ENCODE measurements at places on chromosomes 16 and 17.

GRCh38 chr17:40086150-40087044, 14.0 kb downstream of the NR1D1 start:
- DNase-seq, result peak; percentile 72

GRCh38 chr16:75267631-75268264, 16.3 kb upstream of the BCAR1 start:
- no peak for DNase-seq

- no peak for DNase-seq
These were observed 22.3 kb downstream of the ADGRG5 start for GRCh38 chr16:57564571-57565270.

DNA sequence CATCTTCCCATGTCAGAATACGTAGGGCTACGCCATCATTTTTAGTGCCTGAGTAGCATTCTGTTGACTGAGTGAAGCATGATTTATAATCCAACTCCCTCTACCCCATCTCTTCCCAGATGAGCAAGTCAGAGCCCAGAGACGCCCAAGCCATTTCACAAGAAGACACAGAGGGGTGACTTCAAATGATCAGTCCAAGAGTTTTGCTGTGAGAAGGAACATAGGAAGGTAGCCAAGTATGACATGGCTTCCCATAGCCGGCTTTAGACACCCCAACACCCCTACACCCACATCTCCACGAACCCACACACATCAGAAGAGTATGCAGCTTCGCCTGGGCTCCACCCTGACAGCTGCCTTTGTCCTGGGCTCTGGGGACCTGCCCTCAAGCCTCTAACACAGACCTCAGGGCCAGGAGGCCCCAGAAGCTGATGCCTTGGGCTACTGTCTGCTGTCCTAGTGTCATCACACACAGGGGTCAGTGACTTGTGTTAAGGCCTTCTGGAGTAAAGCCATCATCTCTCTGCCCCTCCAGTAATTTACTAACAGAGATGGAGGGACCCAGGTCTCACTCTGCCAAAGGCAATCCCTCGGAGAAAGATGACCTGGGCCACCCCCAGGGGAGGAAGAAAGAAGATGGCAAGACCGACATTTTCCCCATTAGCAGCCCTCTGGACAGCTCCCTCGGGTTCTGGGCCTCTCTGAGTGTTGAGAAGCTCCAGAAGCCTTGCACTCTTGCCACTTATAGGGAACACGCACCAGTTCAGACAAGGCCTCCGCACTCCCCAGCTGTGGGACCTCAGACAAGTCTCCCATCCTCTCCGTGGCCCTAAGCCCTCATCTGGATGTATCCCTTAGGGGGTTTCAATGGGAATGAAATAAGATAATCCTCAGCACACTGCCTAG, 38.7 kb upstream of the MRPS23 start:
- no peak for DNase-seq

- peak; percentile 51 for DNase-seq
These were observed 6.7 kb downstream of the CAMTA2 start for GRCh38 chr17:4980644-4981216.

- no peak for DNase-seq
These were observed 33.2 kb downstream of the UBE2O start for GRCh38 chr17:76419576-76420260.

GRCh38 chr16:11224096-11224893, 31.7 kb downstream of the SOCS1 start:
- DNase-seq, result peak; percentile 86

DNA sequence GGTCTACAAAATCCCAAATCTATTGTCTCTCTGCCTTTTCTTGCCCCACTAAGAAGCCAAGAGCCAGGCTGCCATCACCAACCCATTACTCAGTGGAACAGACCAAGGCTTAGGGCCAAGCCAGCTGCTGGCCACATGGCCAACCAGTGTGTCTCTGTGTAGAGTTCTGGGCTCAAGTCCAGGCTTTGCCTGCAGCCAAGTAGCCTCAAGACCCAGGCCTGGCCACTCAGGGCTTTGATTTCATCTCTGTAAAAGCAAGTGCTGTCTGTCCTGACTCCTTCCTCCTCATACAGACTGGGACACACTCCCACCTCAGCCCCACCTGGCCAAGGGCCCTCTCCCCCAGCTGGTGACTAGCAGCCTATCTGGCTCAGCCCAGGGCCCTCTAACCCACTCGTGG, 14.6 kb downstream of the SREBF1 start:
- no peak for DNase-seq

All from activated CD4-positive, alpha-beta T cell treated with anti-CD3 and anti-CD28 coated beads for 48 hours (primary cell).